Motor neuron (in vitro differentiated cells): ENCODE measurements at places on chromosomes 5 and 9.

- no peak for ATAC-seq
Measured at GRCh38 chr5:180214870-180215770, 6.1 kb upstream of the RASGEF1C start.

- ATAC-seq, result peak; percentile 33
Measured at GRCh38 chr9:134707031-134707680, 65.6 kb downstream of the COL5A1 start.

DNA sequence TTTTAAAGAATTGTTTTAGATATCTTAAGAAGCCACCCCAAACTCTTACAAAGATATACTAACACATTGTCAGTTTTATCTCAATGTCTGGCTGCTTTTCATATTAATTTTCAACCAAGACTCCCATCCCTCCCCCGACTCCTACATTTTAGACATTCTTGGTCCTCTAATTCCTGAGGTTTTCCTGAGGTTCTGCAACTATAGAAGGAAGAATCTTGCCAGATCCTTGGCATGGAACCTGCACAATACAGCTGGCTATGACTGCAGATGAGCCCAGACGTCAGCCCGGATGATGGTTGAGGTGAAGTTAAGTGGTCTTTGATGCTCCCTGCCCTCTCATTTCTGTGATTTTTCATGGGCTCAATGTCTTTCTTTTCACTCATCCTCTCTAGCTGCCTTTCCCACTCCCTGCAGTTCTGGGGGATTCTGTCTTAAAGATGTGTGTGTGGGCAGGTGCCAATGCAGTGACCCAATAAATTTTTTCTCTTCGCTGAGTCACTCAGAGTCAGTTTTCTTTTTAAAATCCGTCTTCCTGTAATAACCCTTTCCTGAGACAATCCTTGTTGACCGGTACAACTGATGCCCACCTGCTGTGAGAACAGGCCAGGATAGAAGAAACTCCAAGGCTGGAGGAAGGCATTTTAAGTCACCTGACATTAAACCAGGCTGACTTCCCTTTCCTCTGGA is 237.8 kb upstream of the GAS1 start:
- no peak for ATAC-seq

DNA sequence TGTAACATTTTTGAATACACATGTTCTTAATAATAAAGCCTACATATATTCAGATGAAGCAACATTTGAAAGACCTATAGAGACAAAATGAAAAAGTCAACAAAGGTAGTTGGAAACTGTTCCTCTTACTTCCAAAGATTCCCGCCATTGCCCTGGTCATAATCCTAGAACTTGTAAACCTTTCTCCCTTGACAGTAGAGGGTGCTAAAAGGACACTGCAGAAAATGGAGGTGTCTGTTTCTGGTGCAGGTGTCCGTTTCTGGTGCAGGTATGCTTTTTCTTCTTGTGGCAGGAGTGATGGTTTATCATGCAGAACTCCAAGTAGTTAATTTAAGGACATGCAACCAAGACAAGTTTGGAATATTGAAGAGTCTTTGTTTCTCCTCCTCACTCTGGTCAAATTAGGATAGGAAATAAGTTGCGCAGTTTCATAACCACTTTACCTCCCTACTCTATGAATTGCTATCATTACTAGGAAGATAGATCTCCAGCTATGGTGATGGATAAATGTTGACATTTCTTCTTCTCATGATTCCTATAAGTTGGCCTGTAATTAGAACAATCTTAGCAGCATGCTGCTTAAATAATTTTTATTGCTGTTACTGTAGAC is 56.0 kb upstream of the FAM174A start:
- no peak for ATAC-seq

DNA sequence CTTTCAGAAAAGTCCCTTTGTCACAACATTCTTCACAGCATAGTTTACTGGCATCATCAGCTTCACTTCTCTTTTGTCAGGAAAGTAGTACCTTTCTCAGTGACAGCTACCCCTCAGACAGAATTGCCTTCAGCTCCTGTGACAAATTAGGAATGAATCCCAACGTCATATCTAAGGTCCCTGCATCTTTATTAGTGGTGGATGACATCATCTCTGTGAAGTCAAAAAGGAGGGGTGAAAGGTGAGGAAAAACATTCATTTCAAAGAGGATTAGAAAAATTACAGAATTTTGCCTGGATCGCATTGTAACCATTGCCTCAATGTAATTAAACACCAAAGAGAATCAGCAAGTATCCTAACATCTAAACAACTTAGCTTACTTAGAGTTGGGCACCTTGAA is 7.9 kb upstream of the INSL6 start:
- no peak for ATAC-seq

- ATAC-seq, result no peak
Measured at GRCh38 chr9:119126040-119126439, 243.2 kb downstream of the BRINP1 start.

DNA sequence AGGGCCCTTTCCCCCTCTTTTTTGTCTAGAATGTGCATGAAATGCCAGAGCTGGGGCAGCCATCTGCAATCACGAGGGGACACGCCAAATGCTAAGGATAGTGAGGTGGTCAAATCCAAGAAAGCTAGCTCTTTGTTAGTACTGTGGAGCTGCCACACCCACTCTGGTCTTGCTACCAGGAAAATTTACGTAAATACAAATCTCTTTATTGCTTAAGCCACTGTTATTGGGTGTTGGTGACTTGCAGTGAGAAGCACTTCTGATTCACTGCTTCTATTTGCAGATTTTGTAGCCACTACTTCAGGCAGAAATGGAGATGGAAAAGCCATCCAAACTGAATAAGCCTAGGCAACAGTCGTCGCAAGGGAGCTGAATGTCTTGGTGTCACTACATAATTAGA is 25.6 kb upstream of the SUSD1 start:
- ATAC-seq, result peak; percentile 81

- ATAC-seq, result no peak
Measured at GRCh38 chr9:83183621-83184020, 120.7 kb upstream of the RASEF start.

- peak; percentile 2 for ATAC-seq
Measured at GRCh38 chr5:32443145-32443540, 1.4 kb downstream of the ZFR start.

DNA sequence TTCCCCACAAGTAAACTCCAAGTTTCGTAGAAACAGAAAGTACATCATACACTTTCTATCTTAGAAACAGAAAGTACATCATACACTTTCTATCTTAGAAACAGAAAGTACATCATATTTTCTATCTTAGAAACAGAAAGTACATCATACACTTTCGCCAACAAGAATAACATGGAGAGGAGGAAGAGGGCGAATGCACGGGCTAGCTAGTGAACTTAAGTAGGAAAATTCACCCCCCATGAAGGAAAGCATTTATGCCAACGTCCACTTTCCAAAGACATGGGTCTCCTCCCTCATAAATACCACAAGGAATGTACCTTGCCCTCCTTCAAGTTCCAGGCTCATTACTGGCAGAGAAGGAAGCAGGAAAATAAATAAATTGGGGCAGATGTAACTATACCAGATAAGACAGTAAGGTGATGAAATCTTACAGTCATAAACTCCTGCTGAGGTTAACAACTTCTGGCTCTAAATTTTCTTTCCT is 64.7 kb downstream of the FRMD3 start:
- ATAC-seq, result no peak

- no peak for ATAC-seq
Measured at GRCh38 chr5:92777421-92777820, 803.6 kb downstream of the NR2F1-AS1 start.

GRCh38 chr9:134040176-134040565 is 14.9 kb downstream of the BRD3OS start:
- ATAC-seq, result peak; percentile 14

GRCh38 chr5:128905568-128906110 is 59.6 kb upstream of the SLC27A6 start:
- ATAC-seq, result peak; percentile 60

DNA sequence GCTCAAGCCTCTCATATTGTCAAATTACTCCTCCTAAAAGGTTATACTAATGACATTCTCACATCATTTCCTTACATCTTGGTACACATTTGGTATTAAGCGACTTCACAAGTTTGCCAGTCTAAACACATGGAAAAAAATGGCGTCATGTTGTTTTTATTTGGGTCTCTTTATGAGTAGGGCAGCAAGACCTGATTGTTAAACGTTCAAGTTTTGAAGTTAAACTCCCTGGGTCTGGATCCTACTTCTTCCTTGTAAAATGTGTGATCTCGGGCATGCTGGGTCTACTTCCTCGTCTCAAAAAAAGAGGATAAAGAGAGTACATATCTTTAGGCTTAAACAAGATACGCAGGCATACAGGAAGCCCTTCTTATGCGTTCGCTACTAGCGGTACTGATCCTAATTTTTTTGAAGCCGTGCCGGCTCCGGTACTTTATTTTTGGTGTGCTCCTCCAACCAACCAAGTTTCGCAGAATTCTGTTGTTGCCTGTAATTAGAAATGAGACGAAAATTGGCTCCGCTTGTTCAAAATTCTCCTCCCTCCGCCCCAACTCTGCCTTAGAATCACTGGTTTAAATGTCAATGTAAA is 596 bp upstream of the CDC37L1 start:
- no peak for ATAC-seq

- peak; percentile 63 for ATAC-seq
Measured at GRCh38 chr5:72160329-72160728, 53.1 kb downstream of the MAP1B start.

- no peak for ATAC-seq
Measured at GRCh38 chr5:78886341-78887230, 98.5 kb downstream of the ARSB start.

GRCh38 chr9:3825721-3826120 is 299.9 kb upstream of the RFX3 start:
- no peak for ATAC-seq

- no peak for ATAC-seq
Measured at GRCh38 chr9:112245126-112245525, 70.0 kb upstream of the SUSD1 start.

DNA sequence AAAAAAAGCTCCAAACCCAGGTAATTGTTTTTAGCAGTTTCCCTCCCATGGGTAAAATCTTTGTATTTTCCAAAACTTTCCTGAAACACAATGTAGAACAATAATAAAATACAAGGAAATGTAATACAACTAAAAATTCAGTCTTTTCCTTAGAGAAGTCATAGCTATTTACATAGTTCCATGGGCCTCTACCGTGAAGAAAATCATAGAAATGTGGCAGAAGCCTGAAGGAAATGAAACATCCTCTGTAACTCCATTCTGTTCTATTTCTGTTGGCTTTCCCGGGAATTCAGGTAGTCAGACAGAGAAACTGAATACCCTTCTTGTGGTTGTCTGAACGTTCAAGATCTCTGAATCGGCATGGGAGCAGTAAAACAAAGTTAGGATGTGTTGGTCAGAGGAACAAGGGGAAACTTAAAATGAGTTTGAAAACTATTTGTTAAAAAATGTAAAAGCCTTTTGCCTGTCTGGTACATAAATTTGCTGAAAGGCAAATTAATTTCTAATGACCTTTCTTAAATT is 202.4 kb upstream of the ZNF608 start:
- no peak for ATAC-seq

GRCh38 chr9:113709721-113710120 is 166.4 kb upstream of the ZNF618 start:
- no peak for ATAC-seq

DNA sequence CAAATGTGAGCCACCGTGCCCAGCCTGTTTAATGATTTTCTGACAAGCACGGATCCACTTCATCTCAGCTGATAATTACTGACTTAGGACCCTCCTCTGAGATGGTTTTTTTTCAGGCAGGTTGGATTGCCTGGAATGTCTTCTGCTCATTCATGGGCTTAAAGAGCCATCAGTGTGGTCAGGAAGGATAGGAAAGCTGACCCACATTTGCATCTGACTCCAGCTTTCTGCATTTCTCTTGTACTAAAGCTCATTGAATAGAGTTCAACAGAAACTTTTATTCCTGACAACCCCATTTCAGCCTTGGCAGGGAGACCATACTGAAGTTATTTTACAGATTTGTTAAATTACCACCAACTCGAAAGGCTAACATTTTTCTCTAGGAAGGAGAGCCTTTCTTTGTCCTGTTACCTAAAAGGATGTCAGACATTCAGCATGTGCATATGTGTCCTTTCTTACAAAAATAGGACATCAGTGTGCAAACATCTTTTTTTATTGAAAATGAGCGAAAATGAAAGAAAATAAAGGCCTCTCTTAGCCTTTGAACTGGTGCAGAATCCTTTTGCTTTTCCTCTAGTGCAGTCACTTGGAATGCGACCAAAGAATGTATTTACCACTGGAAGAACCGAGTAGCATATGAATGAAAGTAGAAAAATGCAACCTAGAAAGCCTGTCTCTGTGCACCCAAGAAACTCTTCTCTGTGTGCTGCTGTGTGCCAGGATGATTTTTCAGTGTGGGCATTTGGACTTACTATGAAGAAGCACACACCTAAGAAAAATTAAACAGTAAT is 26.6 kb downstream of the ADCY2 start:
- ATAC-seq, result peak; percentile 73

DNA sequence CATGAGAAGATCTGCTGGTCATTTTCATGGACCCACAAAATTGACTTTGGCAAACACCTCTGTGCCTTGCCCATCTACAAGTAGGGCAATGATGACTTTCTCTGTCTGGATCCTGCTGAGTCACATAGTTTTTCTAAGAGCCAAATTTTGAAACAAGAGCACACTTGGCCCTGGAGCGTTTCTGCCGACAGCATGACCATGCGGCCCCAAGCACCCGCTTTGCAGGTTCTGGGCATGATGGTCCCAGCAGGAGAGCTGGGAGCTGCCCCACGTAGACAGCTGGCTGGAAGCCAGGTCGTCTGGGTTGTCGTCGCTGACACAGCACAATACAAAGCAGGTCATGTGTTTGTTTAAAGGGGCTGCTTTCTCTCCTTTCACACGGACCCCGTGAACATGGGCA is 159.8 kb downstream of the SYK start:
- no peak for ATAC-seq

DNA sequence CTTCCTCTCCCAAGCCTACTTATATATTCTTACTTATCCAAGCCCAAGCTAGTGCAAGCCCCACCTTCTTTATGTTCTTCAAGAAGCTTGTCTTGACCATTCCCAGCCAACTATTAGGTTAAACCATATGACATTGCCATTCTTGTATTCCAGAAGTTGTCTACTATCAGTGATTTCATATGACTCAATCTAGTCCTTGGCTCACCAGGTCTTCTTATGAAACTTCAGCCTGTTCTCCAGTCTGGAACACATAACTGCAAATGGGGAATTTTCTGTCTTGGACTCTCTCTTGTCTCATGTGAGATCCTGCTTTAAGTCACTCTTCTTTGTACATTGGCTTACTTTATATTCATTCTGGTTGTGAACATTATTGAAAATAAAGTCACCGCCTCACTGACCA is 130.7 kb downstream of the TTLL11 start:
- no peak for ATAC-seq
